ENCODE measurements at places on chromosomes 11 and 22. TPM values are rescaled to one million over a fixed set of nuclear protein-coding genes. Genes with fewer than 3 reads are reported as not detected.

GRCh38 chr11:44950031-44950624 is 555 bp downstream of the TP53I11 start:
- peak; percentile 42 for DNase-seq

DNA sequence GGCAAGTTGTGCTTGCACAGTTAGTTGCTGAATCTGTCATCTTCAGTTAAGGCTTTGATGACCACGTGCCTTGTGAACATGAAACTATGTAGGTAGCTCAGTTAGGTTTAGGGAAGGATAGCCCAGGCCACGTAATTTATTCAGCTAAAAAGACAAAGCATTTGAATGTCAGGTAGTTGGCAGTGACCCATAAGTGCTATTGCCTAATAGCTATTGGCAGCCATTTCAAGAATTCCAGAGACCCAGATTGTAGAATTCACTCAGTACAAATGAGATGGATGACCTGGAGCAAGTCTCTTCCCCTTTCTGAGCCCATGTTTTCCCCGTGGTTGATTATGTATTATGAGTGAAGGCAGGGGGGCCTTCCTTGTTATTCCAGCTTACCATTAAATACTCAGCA is 265.3 kb upstream of the ANO5 start:
- DNase-seq, result no peak

GRCh38 chr11:124865902-124866851 is 945 bp downstream of the ROBO3 start:
- DNase-seq, result peak; percentile 59

- no peak for DNase-seq
Observed at GRCh38 chr11:35260342-35260985, 121.5 kb downstream of the CD44 start.

- no peak for DNase-seq
Observed at GRCh38 chr11:88297863-88298262, 39.7 kb downstream of the CTSC start.

DNA sequence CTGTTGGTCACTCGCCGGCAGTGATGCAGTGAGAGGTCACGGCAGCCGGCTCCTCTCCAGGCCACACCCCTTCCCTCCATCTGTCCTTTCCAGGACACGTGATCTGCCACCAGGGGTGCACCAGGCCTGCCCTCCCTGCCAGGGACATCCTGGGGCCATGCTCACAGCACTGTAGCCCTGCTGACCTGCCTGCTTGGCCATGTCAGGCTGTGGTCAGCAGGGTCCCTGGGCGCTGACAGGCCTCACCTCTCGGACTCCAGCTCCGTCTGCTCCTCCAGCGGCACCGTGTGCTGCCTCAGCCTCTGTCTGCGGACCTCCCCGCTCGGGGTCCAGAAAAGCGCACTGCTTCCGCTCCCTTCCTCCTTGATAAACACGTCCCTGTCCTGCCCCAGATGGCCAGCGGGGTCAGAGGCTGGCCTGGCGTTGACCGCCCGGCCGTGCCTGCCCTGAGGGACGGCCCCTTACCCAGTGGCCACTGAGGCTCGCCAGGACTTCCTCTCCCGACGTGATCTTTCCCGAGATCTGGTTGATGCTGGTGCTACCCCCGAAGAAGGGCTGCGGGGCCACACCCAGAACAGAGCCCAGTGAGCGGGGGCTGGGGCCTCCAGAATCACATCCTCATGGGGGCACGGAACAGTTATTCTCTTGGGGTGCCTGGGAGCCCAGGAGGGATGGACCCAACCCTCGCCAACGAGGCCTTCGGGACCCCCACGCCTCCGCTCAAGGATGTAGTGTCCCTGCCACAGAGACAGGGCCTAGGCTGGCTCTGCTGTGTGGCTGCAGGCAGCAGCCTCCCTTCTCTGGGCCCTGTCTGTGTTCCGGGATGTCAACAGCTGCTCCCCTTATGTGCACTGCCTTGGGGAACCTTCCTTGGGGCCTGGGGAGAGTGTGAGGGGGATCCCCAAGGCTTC is 36.3 kb upstream of the CARS1 start:
- DNase-seq, result no peak

DNA sequence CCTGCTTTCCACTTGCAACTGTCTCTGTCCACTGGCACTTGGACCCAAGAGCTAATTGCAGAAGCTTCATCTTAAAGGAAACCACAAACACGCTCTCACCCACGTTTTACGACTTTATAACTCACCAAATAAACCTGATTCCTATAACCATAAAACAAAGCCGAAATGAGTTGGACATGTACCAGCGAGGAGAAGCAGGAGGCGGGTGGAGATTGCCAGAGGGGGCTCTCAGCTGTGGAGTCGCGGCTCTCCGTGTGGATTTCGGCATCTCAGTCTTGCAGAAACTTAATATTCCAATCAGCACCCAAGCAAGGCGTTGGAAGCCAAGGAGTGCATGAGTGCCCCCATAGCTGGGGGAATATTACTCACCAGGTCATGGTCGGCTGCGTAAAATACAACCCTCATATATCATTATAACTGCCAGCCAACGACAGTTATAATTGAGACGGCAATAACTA is 483.6 kb downstream of the MN1 start:
- DNase-seq, result no peak

DNA sequence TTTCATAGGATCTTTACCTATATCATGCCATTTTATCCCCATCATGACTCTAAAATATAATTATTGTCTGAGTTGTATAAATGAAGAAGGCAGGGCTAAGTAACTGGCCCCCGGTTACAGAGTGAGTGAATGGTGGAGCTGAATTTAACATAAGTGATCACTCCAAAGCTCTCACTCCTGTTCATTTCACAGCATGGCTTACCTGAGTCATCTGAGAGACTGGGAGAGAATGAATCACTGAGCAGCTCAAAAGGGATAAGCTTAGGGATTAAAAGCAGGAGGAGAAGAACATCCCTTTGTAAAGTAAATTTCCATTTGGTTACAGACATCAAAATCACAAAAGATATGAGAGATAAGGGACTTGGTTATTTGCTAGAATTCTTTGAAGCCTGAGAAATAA is 294.0 kb upstream of the CTSC start:
- DNase-seq, result no peak

DNA sequence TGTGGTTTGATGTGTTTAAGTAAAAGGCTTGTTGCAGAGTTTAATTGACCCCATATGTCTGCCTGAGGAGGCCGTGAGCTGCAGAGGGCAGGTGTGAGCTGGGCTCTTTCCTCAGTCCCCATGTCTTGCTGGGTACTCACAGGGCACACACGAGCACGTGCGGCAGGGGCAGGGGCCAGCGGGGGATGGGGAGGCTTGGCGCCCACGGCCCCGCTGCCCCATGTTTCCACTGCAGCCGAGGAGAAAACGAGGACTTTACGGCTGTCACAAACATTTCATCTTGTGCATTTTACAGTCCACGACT is 24.7 kb upstream of the CCDC188 start:
- DNase-seq, result no peak

- DNase-seq, result no peak
Observed at GRCh38 chr11:110373051-110373702, 56.6 kb upstream of the FDX1 start.

SLC5A4 gene
- not detected for total RNA-seq

KRTAP5-11 gene
- not detected for total RNA-seq

SLCO2B1 gene
- 0.39 TPM for total RNA-seq

B3GAT1 gene
- total RNA-seq, result not detected

PKDREJ gene
- total RNA-seq, result not detected

FXYD2 gene
- total RNA-seq, result 3.1 TPM

MUC15 gene
- not detected for total RNA-seq

LUZP2 gene
- total RNA-seq, result not detected
